ENCODE measurements at places on chromosomes 12 and 14.

DNA sequence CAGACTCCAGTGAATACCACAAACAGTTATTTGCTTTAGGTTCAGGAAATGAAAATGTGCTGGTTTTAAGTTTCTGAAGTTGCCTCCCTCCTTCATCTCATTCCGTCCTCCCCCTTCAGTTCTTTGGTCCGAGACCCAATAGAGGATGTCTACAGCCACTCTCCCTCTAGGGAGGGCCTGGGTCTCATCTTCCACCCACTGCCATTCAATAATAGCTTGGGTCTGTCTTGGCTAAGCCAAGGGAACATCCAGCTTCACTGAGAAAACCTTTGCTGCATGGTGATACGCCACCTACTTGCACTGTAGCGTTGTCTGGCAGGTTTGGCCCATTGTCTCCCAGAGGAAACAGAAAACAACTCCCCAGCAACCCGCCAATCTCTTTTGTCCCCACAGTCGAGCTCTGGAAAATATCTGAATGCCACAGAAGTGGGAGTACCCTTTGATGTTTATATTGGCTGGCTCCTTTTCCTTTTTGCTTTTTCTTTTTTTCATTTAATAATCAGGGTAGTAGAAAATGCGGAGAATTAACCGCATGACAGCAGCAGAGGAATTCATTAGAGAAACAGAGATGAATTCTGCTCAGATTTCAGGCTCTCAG is 380.1 kb downstream of the RAD51B start:
- DNase-seq: no peak

- DNase-seq: no peak
Observed at GRCh38 chr14:93086441-93087055, 29.2 kb downstream of the ITPK1 start.

DNA sequence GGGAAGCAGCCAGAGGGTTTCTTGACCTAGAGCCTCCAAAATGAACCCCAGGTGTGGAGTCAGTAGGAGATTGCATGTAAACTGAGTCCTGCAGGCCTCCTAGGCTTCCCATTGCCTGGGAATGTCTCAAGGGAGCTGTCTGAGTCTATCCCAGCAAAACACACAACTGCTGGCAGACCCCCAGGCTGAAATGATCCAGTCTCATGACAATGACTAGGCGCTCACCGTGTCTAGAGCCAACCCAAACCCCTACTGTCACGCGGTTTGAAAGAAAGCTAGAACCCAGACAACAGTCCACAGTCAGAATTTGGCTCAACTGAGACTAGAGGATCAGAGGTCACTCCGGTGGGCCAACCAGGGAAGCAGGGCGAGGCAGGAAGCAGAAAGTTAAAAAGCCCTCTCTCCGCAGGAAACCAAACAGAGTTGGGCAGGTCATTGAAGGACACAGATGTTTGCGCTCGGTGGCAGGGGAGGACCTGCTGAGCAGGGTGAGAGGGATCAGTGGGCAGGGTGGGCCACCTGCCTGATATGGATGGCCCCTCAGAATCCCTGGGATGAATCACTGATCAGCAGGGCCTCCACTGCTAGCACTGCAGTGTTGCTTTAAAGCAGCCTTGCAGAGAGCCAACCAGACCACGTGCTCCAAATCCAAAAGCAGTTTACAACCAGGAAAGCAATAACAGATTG is 23.8 kb downstream of the ACTN1 start:
- no peak for DNase-seq

- DNase-seq: no peak
Observed at GRCh38 chr12:30788754-30789153, 34.0 kb upstream of the CAPRIN2 start.

DNA sequence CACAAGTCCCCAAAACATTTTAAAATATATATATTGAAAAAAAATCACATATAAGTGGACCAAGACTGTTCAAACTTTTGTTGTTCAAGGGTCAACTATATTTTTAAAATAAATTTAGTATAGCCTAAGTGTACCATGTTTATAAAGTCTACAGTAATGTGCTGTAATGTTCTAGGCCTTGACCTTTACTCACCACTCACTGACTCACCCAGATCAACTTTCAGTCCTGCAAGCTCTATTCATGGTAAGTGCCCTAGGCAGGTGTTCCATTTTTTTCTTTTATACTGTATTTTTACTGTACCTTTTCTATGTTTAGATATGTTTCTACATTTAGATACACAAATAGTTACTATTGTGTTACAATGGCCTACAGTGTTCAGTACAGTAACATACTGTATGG is 23.4 kb upstream of the TMTC1 start:
- DNase-seq: no peak

GRCh38 chr14:87908550-87908949 is 84.4 kb downstream of the GALC start:
- no peak for DNase-seq

DNA sequence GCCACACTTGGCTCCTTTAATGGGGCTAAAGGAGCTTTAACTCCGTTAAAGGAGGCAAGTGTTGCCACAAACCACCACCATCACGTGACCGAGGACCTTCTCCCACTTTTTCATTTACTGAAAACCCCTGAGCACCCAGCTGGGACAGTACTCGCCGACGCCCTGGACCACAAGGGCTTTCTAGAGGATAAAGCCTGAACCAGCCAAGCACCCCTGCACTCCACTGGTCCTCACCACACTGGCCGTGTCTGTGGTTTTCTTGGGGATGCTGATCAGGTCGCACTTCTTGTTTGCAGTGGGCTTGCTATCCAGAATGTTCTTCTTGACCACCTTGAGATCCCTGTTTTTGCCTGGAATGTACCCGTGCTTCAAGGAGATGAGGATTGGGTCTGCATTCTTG is 14.7 kb upstream of the SELPLG start:
- DNase-seq: no peak

GRCh38 chr12:124392667-124393413 is 97.9 kb downstream of the RFLNA start:
- DNase-seq: no peak

DNA sequence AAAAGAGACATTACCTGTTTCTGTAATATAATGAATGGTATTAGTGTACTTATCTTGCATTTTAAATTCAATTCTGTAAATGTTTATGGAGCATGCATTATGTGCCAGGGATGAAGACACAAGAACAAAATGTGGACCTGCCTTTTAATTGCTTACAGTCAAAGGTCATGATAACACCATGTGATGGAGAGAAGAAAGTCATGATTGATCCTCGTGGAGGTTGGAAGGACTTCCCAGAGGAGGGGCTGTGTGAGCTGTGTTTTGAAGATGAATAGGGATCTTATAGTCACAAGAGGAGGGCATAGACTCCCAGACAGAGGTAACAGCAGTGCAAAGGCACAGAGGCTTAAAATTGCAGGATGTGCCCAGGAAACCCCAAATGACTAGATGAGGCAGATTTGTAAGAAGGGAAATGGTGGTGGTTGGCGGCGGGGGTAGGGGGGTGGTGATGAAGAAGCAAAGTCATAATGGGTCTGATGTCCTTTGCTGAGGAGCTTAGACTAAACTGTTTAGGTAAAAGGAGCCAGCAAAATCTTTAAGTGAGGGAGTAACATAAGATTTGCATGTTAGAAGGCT is 151.5 kb downstream of the PRKCH start:
- no peak for DNase-seq

GRCh38 chr14:64089920-64090319 is 204.3 kb downstream of the ESR2 start:
- peak; percentile 22 for DNase-seq

GRCh38 chr14:97945631-97946030 is 1148.4 kb downstream of the VRK1 start:
- no peak for DNase-seq

DNA sequence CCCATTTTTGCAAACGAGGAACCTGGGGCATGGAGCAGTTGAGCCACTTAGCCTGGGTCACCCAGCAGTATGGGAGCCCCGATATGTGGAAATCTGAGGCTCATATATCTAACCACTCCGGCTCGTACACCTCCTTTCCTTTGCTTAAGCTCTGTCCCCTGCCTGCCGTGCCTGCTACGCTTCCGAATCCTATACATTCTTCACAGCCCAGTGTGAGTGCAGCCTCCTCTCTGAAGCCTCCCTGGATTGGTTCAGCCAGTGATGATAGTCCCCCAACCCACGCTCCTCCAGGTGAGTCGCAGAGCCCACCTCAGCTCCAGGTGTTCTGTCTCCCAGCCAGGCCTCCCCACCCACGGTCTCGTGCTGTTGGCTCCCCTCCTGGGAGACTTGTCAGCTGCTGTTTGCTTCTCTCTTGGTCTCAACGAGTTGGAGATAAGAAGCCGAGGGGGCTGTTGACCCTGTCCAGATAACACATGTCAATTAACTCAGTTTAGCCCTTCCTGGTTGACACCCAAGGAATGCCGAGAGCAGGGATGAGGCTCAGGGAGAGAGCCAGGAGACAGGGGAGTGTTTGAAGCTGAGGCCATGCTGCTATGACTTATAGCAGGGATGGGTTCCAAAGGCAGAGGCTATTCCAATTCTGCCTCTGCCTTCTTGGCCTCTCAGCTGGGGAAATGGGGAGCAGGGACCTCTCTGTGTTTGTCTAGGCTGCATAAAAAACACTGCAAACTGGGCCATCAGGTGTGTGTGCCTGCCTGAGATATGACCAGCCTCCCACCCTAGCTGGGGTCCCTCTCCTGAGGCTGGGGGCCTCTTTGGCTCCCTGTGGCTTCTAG is 19.0 kb downstream of the SDSL start:
- no peak for DNase-seq

DNA sequence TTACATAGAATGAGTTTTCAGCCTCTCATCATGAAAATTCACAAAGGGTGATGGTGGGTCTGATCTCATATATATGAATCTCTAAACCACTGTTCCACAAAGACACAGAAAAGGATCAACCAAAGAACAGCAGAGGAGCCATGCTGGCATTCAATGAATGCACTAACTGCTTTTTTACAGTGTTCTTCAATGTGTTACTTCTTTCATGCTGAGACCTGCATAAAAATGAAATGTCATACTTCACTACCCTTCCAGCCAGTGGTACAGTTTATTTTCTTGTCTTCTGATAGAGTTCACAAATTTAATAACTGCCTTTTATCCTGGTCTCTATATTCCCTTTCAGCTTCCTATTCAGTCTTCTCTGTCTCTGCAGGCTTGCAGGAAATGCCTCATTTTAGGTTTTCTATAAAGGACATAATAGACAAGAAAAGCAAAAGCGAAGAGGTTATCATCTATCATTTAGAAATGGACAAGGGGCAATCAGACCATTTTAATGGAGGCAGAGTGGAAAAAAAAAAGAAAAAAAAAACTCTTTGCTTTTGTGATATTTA is 836.7 kb upstream of the FOXG1 start:
- no peak for DNase-seq

- peak; percentile 54 for DNase-seq
Observed at GRCh38 chr14:22200977-22201605, 387.9 kb downstream of the DAD1 start.

DNA sequence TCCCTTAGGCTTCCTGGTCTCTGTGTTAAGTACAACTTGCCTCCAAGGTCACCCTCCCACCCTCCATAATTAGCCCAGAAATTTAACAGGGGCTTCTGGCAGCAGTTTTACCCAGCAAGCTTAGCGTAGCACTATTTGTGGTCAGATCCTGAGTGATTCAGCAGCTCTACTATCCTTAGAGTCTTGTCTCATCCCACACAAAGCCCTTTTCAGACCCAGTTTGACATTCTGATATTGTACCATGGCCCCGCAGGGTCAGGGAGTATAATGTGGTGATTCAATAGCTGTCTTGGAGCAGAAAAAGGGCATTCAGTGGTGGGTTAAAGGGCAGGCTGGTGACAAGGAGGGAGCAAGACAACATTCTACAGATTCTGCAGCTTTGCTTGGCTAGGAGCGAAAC is 153.8 kb upstream of the DDHD1 start:
- no peak for DNase-seq

- no peak for DNase-seq
Observed at GRCh38 chr14:68405961-68406360, 386.9 kb downstream of the ZFP36L1 start.

DNA sequence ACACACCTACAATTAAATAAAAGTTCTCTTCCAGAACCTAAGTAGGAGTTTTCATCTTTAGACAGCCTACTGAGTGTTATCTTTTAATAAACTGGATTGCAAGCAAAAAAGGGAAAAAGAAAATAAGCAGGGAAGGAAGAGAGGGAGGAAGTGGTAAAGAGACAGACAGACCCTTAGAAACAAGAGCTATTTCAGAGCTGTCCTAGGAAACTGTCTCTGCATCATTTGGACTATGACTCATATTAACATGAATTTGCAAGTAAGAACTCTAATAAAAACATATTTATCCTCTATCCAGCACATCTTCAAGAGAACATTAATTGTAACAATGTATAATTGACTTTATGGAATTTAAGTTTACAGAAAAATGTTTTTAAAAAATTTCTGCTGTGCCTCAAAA is 438.8 kb upstream of the USP15 start:
- no peak for DNase-seq

- no peak for DNase-seq
Observed at GRCh38 chr12:22014783-22015144, 31.3 kb upstream of the CMAS start.

GRCh38 chr14:25042362-25043299 is 7.3 kb downstream of the STXBP6 start:
- peak; percentile 36 for DNase-seq

GRCh38 chr12:27650011-27650410 is 46.2 kb upstream of the REP15 start:
- DNase-seq: no peak

DNA sequence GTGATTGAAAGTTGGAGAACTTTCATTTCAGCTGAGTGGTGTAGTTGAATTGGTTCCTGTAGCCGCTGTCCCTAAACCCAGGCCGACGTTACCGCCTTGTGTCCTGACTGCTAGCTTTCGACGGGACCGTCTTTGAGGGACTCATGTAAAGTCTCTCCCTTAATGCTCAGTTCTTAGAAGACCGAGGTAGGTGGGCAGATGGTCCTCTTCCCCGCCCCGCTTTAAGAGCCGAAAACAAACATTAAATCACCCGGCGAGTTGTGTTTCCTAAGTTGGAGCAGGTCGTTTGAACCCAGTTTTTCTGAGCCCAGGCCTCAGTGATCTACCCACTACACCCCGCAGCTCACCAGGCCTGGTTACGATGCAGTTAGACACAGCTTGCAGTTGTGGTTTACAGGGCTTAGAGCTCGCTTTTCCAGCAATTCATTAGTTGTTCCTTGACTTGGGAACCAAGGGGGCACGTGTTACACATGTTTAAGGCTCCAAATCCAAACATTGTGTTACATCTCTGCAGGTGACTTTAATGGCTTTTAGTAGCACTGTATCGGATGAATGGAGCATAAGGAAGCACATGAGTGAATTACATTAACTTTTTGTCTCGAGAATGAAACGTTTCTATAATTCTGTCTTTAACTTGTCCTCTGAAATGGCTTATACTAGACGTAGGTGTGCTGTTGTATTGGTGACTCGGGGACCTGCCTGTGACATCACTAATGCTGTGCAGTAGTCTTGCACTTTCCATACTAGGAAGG is 790 bp downstream of the NEDD1 start:
- DNase-seq: peak; percentile 58

GRCh38 chr14:49966304-49966809 is 73.5 kb downstream of the ARF6 start:
- no peak for DNase-seq
